ENCODE measurements at places on chromosomes 2 and 18.

DNA sequence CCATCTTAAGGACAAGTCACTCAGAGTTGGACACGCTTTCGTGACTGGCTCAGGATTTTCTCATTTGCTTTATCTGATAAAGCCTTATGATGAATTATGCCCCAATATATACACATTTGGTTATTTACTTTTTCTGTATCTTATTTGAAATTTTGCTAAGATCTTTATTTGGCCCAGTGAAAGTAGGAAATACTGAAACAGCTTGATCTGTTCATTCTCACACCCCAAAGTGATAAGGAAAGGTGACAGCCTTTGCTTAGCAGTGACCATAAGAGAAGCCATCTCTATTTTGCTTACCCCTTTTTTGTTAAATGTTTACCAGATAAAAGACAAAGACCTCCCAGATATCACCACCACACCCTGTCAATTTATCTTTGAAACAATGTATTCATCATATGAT, 428.3 kb downstream of the PARD3B start:
- no peak for DNase-seq

- DNase-seq: no peak
Measured at GRCh38 chr2:88281302-88282217, 111.4 kb downstream of the THNSL2 start.

GRCh38 chr2:206056286-206056685, 29.7 kb downstream of the INO80D start:
- no peak for DNase-seq

GRCh38 chr2:241381872-241382271, 25.8 kb downstream of the FARP2 start:
- DNase-seq: no peak

- no peak for DNase-seq
Measured at GRCh38 chr2:100211521-100211920, 69.1 kb upstream of the AFF3 start.

Data from T-helper 1 cell (primary cell).